Stimulated activated CD8-positive, alpha-beta memory T cell treated with anti-CD3 and anti-CD28 coated beads, Interleukin-4, amount 100 ng/mL, for 1 hour (primary cell): ENCODE measurements at places on chromosomes 5 and 9.

DNA sequence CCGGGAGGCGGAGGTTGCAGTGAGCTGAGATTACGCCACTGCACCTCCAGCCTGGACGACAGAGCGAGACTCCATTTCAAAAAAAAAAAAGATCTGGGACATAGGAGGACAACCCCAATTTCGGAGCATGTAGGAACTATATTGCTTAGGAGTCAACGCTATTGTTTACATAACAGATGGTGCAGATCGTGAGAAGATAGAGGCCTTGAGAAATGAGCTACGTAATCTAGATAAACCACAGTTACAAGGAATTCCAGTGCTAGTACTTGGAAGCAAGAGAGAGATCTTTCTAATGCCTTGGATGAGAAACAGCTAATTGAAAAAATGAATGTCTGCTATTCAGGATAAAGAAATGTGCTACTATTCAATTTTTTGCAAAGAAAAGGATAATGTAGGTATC lies 20.3 kb downstream of the TBC1D2 start:
- no peak for DNase-seq

- no peak for DNase-seq
Measured at GRCh38 chr5:155575861-155576260, 562.3 kb downstream of the KIF4B start.

- no peak for DNase-seq
Measured at GRCh38 chr5:135218790-135219568, 180.1 kb downstream of the MACROH2A1 start.

- DNase-seq = no peak
Measured at GRCh38 chr5:61498121-61498520, 166.1 kb downstream of the ZSWIM6 start.

GRCh38 chr5:151159649-151160373 lies 2.2 kb upstream of the ANXA6 start:
- DNase-seq = no peak

DNA sequence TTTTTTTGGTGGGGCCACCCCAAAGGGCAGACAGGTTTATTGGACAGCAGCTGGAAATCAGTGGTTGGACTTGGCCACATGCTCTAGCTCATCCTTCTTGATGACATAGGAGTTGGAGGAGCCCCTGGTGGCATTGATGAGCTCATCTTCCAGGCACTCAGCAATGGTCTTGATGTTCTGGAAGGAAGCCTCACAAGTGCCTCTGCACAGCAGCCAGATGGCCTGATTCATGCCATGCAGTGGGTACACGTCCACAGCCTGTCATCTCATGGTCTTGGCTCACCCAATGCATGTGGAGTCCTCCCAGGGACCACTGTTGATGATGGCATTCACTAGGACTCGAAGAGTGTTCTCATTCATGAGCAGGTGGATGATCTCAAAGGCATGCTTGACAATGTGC lies 11.3 kb upstream of the RCL1 start:
- DNase-seq = no peak

GRCh38 chr5:60410427-60410826 lies 289.5 kb downstream of the DEPDC1B start:
- no peak for DNase-seq

DNA sequence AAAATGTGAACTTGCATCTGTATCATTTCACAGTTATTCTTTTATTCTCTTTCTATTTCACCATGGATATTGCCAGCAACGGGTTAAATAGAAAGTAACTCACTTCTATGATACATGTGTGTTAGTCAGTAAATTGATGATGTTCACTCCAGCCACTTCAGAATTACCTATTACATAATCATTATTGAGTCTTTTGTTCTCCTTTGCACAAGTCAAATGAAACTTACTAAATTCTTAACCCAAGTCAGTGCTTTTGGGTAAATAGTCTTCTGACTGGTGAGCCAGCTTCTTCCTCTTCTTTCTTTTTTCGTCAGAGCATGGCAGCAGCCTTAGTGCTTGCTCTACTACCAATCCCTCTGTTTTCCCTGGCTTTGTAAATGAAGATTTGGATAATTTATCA lies 344.3 kb downstream of the RAB3C start:
- no peak for DNase-seq

- DNase-seq = no peak
Measured at GRCh38 chr9:31005086-31005665, 1379.3 kb upstream of the ACO1 start.

DNA sequence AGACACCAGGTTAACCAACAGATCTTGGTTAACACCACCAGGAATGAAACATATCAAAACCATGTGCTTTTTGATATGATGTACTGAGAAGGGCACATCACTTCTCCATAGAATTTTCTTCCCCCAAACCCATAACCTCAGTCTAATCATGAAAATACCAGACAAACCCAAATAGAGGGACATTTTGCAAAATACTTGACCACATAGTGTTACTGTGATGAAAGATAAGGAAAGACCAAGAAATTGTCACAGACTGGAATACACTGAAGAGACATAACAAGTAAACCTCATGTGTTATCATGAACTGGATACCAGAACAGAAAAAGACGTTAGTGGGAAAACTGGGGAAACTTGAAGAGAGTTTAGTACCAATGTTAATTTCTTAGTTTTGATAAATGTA lies 74.9 kb upstream of the VCAN start:
- no peak for DNase-seq

DNA sequence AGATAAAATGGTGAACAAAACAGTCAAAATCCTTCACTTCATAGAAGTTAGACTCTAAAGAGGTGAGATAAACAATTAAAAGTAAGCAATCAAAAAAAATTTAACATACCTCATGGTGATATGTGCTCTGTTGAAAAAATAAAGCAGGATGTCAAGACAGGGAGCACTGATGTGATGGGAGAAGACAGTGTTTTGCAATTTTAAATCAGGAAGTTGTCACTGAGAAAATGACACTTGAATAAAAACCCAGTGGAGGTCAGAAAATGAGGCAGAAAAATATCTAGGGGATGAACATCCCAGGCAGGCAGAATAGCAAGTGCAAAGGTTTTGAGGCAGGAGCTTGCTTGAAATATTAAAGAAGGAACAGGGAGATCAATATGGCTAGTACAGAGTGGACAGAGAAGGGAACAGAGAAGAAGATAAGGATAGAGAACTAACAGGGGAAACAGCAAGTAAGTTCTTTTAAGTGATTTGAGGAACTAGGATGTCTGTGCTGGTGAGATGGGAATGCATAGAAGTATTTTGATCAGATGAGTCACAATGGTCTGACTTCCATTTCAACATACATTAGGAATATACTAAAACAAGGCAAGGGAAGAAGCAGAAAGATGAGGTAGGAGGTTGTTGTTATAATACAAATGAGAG lies 130.4 kb downstream of the CHSY3 start:
- no peak for DNase-seq

- DNase-seq = no peak
Measured at GRCh38 chr9:89926691-89927220, 321.9 kb downstream of the GADD45G start.

DNA sequence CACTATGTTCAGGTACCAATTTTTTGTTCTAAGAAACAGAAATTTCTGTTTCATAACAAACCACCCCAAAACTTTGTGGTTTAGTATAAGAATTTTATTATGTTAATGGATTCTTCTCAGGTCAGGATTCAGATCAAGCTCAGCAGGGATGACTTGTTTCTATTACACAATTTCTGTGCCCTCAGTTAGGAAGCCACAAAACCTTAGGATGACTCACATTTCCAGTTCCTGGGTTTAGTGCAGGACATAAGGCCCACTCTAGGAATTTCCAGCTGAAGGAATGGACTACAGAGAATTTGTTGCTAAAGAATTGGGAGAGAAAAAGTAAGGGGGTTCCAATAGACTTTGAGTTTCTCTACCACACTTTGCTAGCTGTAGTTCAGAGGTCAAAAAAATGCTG lies 629.3 kb downstream of the ANXA1 start:
- DNase-seq = no peak

DNA sequence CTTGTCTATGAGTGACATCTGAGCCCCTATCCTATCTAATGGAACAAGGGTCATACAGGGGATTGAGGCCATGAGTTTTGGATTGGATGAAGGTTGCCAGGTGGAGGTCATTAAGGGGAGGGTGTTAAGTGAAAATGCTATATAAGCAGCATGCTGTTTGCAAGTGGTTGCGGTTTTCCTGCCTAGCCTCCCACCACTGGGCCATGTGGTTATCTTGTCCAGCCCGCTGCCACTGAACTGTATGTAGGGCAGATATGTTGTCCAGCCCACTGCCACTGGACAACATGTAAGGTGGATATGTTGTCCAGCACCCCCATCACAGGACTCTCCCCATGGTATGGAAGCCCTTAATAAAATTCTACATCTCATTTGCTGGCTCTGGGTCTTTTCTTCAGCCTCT lies 200.0 kb downstream of the FGF10 start:
- DNase-seq = no peak

DNA sequence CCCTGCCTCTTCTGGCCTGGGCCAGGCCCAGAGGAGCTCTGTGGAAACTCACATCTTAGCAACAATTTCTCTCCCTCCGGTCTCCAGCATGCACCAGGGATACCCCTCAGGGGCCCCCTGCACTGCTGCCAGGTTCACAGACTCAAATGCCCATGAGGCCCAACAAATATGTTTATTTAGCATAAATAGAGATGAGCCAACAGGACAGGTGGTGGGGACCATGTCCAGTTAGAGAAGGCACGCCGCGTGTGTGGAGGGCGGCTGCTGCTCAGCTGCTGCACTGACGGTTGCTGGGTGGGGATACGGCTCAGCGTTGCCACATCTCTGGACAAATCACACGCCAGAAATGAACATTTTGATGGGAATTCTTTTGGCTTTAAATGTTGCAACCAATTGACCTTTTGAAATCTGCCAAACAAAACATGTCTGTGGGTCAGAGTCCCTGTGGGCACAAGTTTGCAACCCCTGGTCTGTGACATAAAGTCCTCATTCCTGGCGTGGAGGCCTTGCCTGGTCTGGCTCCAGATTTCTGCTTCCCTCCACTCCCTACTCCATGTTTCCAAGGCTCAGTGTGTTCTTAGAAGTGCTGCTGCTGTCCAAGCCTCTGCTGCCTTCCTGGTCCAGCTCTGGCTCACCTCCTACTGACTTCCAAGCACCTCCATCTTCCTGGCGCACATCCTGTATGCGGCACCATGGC lies 88.9 kb downstream of the AMBP start:
- DNase-seq = no peak

GRCh38 chr5:39106322-39106721 lies 32.1 kb upstream of the RICTOR start:
- DNase-seq = no peak

- DNase-seq = no peak
Measured at GRCh38 chr5:1118738-1119137, 6.9 kb upstream of the SLC12A7 start.

- DNase-seq = no peak
Measured at GRCh38 chr9:138103849-138104206, 226.2 kb downstream of the CACNA1B start.

DNA sequence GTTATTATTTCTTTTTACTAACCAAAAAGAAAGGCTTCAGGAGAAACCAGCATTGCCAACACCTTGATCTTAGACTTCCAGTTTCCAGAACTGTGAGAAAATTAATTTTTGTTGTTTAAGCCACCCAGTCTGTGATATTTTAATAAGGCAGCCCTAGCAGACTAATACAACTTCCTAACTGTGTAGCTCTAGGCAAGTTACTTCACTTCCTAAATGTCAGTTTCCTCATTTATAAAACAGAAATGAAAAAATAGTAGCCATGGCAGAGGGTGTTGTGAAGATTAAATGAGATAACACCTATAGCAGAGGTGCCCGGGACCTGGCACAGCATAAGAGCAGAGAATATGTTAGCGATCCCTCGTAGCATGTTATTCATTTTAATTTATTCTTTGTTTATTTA lies 66.6 kb upstream of the HAND1 start:
- DNase-seq = no peak

DNA sequence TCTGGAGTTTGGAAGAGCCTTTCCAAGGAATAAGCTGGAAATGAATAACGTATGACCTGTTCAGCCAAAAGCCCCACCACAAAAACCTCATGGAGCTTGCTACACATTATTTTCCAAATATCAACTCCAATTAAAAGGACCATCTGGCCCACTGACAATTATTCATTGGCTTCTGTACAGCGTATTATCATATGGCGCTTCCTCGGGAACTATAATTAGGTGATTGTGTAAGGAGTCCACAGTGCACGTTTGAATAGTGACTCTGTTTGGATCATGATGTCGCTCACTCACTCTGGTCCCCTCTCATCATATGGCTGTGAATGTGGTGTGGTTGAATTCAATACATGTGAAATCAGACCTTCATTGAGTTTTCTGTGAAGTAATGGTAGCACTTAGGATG lies 52.1 kb downstream of the GDNF start:
- no peak for DNase-seq

- no peak for DNase-seq
Measured at GRCh38 chr5:53333160-53333559, 147.3 kb upstream of the FST start.

DNA sequence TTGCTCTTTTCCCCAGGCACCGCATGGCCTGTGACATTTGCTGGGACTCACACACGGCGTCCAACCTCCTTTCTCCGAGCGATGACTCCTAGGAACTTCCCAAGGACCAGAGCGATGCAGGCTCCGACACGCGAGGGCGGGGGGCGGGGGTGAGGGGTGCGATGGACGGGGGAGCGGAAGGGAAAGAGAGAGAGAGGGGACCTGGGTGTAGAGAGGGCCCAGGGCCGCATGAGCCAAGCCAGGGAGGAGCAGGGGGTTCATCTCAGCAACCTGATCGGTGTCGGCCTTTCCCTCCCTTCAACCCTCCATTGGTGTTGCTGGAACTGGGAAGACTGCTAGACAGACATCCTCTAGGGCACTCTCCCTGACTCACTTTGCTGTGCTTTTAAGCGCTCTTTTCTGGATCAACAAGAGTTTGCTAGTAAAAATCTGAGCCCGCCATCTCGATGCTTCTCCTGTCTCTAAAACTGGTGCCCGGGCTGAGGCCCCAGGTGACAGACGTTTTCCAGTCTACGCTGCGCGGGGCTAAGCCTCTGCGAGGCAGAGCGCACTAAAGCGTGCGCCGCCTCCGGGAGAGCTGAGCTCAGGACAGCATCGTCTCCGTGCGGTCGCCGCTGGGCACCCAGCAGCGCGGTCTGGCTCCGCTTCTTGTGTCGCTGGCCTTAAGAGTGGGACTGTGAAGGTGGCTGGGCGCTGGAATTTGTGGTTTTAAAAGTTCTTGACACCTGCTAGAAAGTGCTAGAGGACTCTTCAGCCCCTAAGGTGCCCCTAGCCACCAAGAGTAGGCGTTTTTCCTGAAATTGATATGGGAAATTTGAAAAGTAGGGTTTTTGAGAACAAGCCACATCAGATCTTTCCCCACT lies 1.0 kb upstream of the TSLP start:
- no peak for DNase-seq

GRCh38 chr9:70428781-70429180 lies 14.3 kb upstream of the KLF9 start:
- no peak for DNase-seq

- DNase-seq = no peak
Measured at GRCh38 chr9:127942216-127943010, 4.8 kb upstream of the DPM2 start.
